ENCODE measurements at places on chromosomes 4 and X.

- DNase-seq: no peak
Measured at GRCh38 chr4:144403893-144404292, 242.1 kb upstream of the HHIP start.

GRCh38 chrX:40467454-40467853 is 113.3 kb upstream of the ATP6AP2 start:
- no peak for DNase-seq

- DNase-seq: no peak
Measured at GRCh38 chrX:8405631-8406030, 59.0 kb upstream of the VCX3B start.

DNA sequence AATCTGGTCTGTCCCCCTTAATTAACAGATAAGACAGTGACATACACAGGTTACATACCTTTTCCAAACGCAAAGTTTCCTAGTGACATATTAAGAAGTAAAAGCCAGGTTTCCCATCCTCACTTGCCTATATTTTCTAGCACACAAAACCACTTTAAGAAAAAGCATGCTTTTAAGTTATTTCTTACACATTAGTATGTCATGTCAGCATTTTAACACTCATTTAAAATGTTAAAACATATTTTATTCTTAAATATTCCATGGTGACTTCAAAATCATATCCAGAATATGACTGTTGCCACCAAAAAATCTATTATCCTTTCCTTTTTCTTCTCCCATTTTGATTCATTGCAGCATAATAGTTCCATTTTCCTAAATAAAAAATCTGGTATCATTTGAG is 1830.2 kb downstream of the STIM2 start:
- DNase-seq: no peak

DNA sequence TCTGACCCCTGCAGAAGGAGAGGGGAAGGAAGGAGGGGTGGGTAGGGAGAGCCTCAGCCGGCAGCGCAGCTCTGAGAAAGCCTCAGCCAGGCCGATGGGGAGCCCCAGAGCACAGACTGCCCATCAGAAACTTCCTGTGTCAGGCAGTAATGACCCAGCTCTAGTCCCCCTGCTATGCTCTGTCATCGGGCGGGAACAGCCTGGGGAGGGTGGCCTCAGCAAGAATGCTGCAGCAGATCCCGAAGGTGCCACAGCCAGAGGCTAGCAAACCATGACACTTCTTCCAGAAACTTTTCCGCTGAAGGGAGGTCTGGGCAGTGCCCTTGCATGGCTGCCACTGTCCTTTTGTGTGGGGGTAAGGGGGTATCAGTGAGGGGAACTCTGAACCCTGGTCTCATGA is 279.0 kb downstream of the BCOR start:
- DNase-seq: no peak

GRCh38 chrX:29834764-29835163 is 380.6 kb upstream of the MAGEB2 start:
- no peak for DNase-seq

DNA sequence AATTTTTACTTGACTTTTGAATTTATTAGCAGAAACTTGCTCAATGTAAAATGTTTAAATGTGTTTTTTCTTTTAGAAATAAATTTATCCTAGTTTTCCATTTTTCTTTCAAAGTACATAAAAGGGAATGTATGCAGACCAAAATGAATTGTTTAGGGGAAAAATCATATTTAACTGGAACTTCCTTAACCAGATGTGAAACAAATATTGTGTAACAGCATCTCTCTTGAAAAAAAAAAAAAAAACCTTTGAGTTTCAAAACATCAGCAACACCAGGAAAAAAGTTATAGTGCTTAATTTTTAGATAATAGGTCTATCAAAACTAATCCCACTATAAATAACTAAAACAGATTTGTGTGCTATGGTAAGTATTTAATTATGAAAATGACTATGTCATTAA is 14.5 kb upstream of the CCNA2 start:
- no peak for DNase-seq

- no peak for DNase-seq
Measured at GRCh38 chr4:83929550-83929949, 393.6 kb downstream of the GPAT3 start.

- no peak for DNase-seq
Measured at GRCh38 chr4:47721892-47722575, 115.8 kb downstream of the CORIN start.

DNA sequence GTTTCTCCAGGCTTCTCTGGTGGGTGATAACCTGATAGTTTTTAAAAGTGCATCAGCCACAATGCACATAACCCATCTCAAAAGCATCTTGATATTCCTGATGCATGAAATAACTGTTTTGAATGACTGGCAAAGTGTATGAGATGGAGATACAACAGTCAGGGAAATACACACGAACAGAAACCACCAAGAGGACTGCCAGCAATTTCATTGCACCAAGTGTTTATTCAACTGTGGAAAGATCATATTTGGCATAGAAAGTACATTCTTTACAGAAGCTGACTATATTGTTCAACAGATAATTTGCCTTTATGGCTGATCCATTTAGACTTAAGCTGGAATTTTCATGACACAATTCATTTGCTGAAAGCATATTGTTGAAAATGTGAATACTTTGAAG is 139.5 kb downstream of the SLIT2 start:
- no peak for DNase-seq

GRCh38 chr4:158588777-158589176 is 67.1 kb downstream of the RXFP1 start:
- no peak for DNase-seq

- peak; percentile 36 for DNase-seq
Measured at GRCh38 chr4:54657551-54658251, at the start of gene KIT. Gene KIT (plus strand): TSS chr4:54657957. CDS start chr4:54658015, 58 bp downstream.

- no peak for DNase-seq
Measured at GRCh38 chrX:130726661-130727060, 176.3 kb downstream of the ENOX2 start.

DNA sequence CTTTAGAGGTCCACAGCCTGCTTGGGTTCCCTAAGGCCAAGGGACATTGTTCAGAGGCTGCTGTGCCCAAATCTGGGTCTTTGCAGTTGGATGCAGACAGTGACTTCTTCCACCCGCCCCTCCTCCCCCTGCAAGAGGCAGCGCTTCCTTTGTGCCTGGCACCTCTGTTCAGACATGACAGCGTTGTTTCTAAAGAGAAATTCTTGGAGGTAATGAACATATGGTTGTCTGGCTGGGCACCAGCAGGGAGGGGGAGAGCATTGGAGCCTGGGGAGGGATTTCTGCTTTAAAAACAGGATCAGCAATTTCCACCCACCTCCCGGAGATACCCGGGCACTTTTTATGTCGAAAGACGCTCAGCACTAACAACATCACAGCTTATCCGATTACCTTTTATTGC is 51.5 kb downstream of the PSAPL1 start:
- DNase-seq: no peak

GRCh38 chr4:48785302-48785701 is 5.2 kb upstream of the FRYL start:
- no peak for DNase-seq
